ENCODE measurements at places on chromosomes 2 and 18. TPM values are rescaled to one million over a fixed set of nuclear protein-coding genes. Genes with fewer than 3 reads are reported as not detected.

SNED1 gene
- polyA plus RNA-seq, result not detected

INHA gene
- not detected for polyA plus RNA-seq

PIEZO2 gene
- not detected for polyA plus RNA-seq

NT5DC4 gene
- polyA plus RNA-seq, result 0.24 TPM

METTL4 gene
- polyA plus RNA-seq, result 6.8 TPM

GALNT14 gene
- polyA plus RNA-seq, result not detected
